Fibroblast of skin of right biceps (primary cell): ENCODE measurements at places on chromosomes 5 and 9.

- peak; percentile 4 for DNase-seq
Observed at GRCh38 chr9:29214154-29214689, 1640.9 kb upstream of the C9orf72 start.

DNA sequence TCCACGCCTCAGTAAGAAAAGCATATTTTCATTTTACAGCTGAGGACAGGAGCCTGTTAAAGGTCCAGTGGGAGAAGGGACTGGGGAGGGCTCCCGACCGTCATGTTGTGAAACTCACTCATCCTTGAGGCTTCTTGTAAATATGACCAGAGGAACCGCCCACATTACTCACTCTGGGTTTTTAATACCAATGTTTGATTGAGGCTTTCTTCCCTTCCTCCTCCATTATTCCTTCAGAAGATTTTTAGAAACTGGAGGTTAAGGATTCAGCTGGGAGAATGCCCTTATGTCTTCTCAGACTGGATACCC lies 61.4 kb upstream of the GLRX start:
- peak; percentile 56 for DNase-seq

GRCh38 chr9:70006306-70006705 lies 37.3 kb upstream of the MAMDC2 start:
- DNase-seq: no peak

DNA sequence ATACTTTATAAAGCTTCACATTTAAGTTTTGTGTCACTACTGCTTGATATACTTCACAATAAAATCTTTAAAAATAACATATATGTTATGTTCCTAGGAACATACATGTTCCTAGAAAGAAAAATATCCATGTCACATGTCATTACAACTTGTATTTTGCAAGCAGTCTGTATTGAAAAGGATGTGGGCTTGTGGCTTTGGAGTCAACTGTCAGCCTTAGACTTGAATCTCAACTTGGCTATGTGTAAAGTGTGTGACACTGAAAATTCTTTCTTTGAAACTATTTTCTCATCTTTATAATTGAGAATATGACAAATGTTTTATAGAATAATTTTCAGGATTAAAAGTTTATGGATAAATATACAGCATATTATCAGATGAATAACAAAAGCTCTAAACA lies 273.1 kb downstream of the KIAA0825 start:
- DNase-seq: no peak

GRCh38 chr5:91162534-91163381 lies 220.4 kb downstream of the ARRDC3 start:
- DNase-seq: peak; percentile 82

GRCh38 chr5:108251350-108251749 lies 130.5 kb downstream of the FBXL17 start:
- peak; percentile 20 for DNase-seq

- no peak for DNase-seq
Observed at GRCh38 chr5:142795251-142795650, 25.1 kb downstream of the ARHGAP26 start.
